Stomach (tissue), 19 donors: ENCODE measurements at places on chromosomes 16 and 17. TPM values are rescaled to one million over a fixed set of nuclear protein-coding genes. Genes with fewer than 3 reads are reported as not detected.
A peak's percentile ranks its signal among the peaks of the same experiment; 100 is the strongest.

DNA sequence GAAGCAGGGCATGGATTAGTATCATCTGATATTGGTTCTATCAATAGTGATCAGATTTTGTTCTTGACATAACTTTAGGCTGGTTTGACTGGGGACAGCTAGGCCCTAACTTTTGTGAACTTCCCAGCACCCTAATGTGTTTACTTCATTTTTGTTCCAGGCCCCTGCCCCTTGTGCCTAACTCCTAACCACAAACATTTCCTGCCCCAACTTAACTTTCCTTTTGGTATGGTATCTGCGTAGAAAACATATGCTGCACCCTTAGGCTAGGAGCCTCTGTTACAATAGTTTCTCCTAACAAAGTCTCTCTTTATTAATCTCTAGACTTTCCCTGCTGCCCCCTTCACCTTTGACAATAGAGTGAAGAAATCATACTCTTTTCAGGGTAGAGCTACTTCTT is 2.5 kb downstream of the ADPRM start:
- H3K4me1 ChIP-seq = peaks cover 25% of the 10 kb centered on the region
- no peak for DNase-seq
- H3K27ac ChIP-seq = no peak overlapping the region
- no peak overlapping the region for H3K4me3 ChIP-seq
- peaks cover under 1% of the 10 kb centered on the region for H3K36me3 ChIP-seq

The SCIMP gene
- 0.72 TPM for total RNA-seq

GRCh38 chr16:59591480-59591879 is 857.4 kb upstream of the GOT2 start:
- H3K4me3 ChIP-seq = no peak overlapping the region
- H3K27ac ChIP-seq = no peak overlapping the region
- H3K4me1 ChIP-seq = no peaks in the 10 kb centered on the region
- no peaks in the 10 kb centered on the region for H3K36me3 ChIP-seq

- H3K27me3 ChIP-seq = no peaks in the 10 kb centered on the region
- no peak overlapping the region for H3K27ac ChIP-seq
- H3K4me1 ChIP-seq = peaks cover 22% of the 10 kb centered on the region
- H3K36me3 ChIP-seq = no peaks in the 10 kb centered on the region
Measured at GRCh38 chr17:18224387-18225120, 881 bp upstream of the LLGL1 start.

DNA sequence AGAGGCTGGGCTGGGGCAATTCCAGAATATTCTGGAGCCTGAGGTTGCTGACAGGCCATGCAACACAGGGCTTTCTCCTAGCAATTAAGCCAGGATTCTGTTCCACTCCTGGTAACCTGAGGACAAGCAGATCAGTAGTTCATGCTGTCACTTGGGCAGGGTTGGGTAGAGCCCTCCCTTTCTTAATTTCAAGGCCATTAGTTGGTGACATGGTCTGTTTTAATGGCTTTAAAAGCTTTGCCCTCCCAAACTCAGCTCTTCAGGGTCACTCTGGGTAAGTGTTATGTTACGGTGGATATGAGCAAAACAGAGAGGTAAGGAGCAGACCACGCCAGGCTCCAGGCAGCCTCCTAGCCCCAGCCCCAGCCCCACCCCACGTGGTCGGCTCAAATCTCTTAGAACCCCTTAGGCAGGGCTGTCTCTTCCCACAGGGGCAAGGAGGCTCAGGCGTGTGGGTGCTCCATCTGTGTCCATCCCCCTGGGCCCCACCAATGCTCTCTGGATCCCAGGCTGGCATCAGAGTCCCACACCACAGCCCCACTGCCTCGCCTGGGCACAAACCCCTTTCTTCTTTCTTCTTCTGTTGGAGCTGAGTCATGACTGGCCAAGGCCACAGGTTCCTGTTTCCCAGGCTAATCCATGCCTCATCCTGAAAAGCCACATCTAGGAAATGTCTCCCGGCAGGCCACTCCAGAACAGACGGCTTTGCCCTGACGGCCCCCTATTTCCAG is 27.5 kb downstream of the CEP295NL start:
- no peaks in the 10 kb centered on the region for H3K27me3 ChIP-seq
- no peak for DNase-seq
- peaks cover 75% of the 10 kb centered on the region for H3K4me1 ChIP-seq
- peaks cover 31% of the 10 kb centered on the region for H3K36me3 ChIP-seq

- no peak overlapping the region for H3K27ac ChIP-seq
- H3K4me1 ChIP-seq = peaks cover 9% of the 10 kb centered on the region
- no peak overlapping the region for H3K4me3 ChIP-seq
- no peak for DNase-seq
- H3K36me3 ChIP-seq = no peaks in the 10 kb centered on the region
Measured at GRCh38 chr16:81921085-81921814, 90.0 kb downstream of the SDR42E1 start.

The PPP1R27 gene
- total RNA-seq = not detected

- no peak overlapping the region for H3K27ac ChIP-seq
- no peaks in the 10 kb centered on the region for H3K36me3 ChIP-seq
- no peaks in the 10 kb centered on the region for H3K27me3 ChIP-seq
- no peak for DNase-seq
Measured at GRCh38 chr17:31275116-31275515, 21.9 kb downstream of the OMG start.

DNA sequence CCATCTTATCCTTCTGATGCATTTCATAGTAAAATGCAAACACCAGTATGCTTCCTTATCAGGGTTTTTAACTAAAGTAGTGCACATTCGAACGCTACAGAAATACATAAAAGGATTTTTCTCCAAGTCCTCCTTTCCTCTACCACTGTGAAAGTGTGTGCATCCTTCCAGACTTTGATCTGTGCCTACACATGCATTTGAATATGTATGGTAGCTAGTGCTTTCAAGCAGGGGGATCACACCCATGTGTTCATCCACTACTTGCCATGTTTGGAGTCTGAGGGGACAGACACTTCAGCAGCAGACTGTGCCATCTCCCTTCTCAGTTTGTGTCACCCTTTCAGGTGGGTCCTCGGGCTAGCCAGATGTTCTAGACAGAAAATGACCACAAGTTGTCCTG is 14.9 kb downstream of the LDHD start:
- H3K27ac ChIP-seq = no peak overlapping the region
- no peak for DNase-seq
- H3K36me3 ChIP-seq = peaks cover 3% of the 10 kb centered on the region
- H3K4me3 ChIP-seq = no peak overlapping the region

The MAP2K6 gene
- total RNA-seq = 12.9 TPM

- H3K4me1 ChIP-seq = peaks cover 14% of the 10 kb centered on the region
- no peaks in the 10 kb centered on the region for H3K36me3 ChIP-seq
- H3K27ac ChIP-seq = peak overlapping the region; percentile 35
- H3K4me3 ChIP-seq = no peak overlapping the region
- H3K27me3 ChIP-seq = no peaks in the 10 kb centered on the region
- DNase-seq = no peak
Measured at GRCh38 chr17:82303944-82304808, 13.2 kb downstream of the CD7 start.

The SENP3 gene
- 22.0 TPM for total RNA-seq

DNA sequence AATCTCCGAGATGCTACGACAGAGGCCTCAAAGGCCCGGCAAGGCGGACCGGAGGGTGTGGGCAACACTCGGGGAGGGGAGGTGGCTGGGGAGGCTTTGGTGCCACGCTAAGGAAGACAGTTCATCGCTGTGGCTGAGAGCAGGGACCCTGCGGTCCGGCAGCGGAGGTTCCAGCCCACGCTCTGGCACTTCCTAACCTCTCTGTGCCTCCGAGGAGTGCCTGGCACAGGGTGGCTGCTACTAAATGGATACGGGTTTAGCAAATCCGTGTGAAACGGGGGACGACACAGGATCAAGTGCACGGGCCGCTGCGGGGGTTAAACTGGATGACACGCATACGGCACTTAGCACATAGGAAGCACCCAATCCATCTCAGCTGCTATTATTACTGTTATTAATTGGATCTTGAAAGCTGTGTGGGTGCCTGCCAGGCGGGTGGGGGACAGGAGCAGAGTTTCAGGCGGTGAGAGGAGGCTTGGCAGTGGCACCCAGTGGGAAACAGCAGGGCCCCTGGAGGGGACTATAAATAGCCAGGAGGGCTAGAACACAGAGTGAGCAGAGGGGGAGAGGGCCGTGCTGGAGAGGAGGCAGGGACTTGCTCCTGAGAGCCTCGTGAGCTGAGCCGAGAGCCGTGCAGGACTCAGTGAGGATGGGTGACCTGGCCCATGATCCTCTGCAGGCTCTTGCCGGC is 45.0 kb downstream of the ABR start:
- no peaks in the 10 kb centered on the region for H3K36me3 ChIP-seq
- H3K4me3 ChIP-seq = no peak overlapping the region
- H3K27me3 ChIP-seq = no peaks in the 10 kb centered on the region
- DNase-seq = peak; percentile 62

- H3K4me1 ChIP-seq = no peaks in the 10 kb centered on the region
- no peak for DNase-seq
- no peaks in the 10 kb centered on the region for H3K27me3 ChIP-seq
- no peak overlapping the region for H3K4me3 ChIP-seq
Measured at GRCh38 chr16:22424161-22424937, 49.9 kb upstream of the CDR2 start.

DNA sequence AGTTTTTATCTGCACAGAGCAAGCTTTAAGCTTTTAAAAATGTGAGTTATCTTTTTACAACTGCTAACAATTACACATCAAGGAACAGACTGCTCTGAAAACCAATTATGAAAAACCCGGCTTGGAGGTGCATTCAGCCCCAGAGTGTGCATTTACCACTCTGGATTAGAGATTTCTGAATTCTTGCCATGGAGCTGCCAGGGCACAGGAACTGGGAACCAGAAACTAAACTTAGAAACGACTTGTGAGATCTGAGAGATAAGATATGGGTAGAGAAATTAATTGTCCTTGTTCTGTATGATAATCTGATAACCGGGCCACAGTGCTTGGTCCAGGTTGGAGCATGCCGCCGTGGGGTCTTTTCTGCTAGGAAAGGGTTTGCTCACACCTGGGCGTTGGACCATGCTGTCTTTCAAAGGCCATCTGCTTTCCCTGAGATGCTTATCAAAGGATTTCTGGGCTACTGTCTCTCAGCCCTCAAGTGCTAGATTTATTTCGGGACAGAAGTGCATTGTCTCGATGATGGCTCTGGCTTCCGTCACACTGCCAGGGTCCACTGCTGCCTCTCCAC is 210.0 kb downstream of the MAF start:
- H3K4me1 ChIP-seq = no peaks in the 10 kb centered on the region
- no peak overlapping the region for H3K4me3 ChIP-seq
- H3K36me3 ChIP-seq = no peaks in the 10 kb centered on the region
- H3K27me3 ChIP-seq = no peaks in the 10 kb centered on the region
- H3K27ac ChIP-seq = no peak overlapping the region

- H3K27me3 ChIP-seq = no peaks in the 10 kb centered on the region
- H3K36me3 ChIP-seq = no peaks in the 10 kb centered on the region
- no peak for DNase-seq
- no peak overlapping the region for H3K4me3 ChIP-seq
- H3K27ac ChIP-seq = peak overlapping the region; percentile 45
- H3K4me1 ChIP-seq = peaks cover 58% of the 10 kb centered on the region
Measured at GRCh38 chr16:15961060-15961511, 11.7 kb downstream of the ABCC1 start.

GRCh38 chr16:77307426-77308162 is 108.4 kb downstream of the SYCE1L start:
- no peaks in the 10 kb centered on the region for H3K36me3 ChIP-seq
- peaks cover 76% of the 10 kb centered on the region for H3K27me3 ChIP-seq
- DNase-seq = no peak
- no peak overlapping the region for H3K27ac ChIP-seq

DNA sequence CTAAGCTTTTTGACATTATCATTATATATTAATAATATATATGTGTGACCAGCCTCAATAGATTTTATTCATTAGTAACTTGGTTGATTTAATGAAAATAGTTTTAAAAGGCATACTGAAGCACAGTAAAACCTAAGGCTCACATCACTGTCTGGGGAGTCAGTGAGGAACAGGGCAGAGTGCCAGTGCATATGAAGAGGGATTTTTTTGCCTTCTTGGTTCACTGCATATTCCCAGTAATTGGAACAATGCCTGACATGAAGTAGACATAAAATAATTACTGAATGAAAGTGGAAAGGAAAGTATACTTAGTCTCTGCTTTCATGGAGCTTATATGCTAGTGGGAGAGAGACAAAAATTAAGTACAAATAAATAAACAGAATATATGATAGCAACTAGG is 81.1 kb downstream of the FTO start:
- H3K27ac ChIP-seq = no peak overlapping the region
- peaks cover 34% of the 10 kb centered on the region for H3K4me1 ChIP-seq
- no peak overlapping the region for H3K4me3 ChIP-seq

The LPO gene
- total RNA-seq = not detected

DNA sequence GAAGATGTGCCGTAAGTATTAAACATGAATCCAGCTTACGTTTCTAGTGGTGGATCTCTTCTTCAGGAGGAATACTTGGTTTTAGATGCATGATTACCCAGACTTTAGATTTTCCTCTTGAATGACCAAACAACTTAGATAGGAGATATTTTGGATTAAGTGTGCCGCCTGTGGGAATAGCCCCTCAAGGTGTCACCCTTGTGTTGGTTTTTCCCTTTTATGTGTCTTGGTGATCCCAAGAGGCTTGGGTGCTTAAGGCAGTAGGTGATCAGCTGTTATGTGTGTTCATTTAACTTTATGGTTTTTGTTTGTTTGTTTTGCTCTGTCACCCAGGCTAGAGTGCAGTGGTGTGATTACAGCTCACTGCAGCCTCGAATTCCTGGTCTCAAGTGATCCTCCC is 115.1 kb downstream of the PPM1E start:
- no peak for DNase-seq
- H3K27me3 ChIP-seq = no peaks in the 10 kb centered on the region
- no peaks in the 10 kb centered on the region for H3K36me3 ChIP-seq
- no peaks in the 10 kb centered on the region for H3K4me1 ChIP-seq

The NAA38 gene
- total RNA-seq = 121 TPM

The TOP2A gene
- 8.0 TPM for total RNA-seq

The MPV17L gene
- total RNA-seq = 7.0 TPM

The RDM1 gene
- total RNA-seq = not detected

GRCh38 chr17:45828171-45828570 is 16.5 kb upstream of the SPPL2C start:
- no peaks in the 10 kb centered on the region for H3K4me1 ChIP-seq
- no peak for DNase-seq
- no peak overlapping the region for H3K4me3 ChIP-seq
- H3K36me3 ChIP-seq = no peaks in the 10 kb centered on the region

GRCh38 chr16:3188925-3189825 is 1.2 kb downstream of the OR1F1 start:
- peaks cover 89% of the 10 kb centered on the region for H3K27me3 ChIP-seq
- no peak for DNase-seq
- H3K4me3 ChIP-seq = peak overlapping the region; percentile 2
- no peaks in the 10 kb centered on the region for H3K36me3 ChIP-seq

The C17orf107 gene
- 6.6 TPM for total RNA-seq

GRCh38 chr16:53022374-53022773 is 30.3 kb downstream of the CHD9NB start:
- H3K27me3 ChIP-seq = no peaks in the 10 kb centered on the region
- peak; percentile 39 for DNase-seq
- no peaks in the 10 kb centered on the region for H3K36me3 ChIP-seq
- no peaks in the 10 kb centered on the region for H3K4me1 ChIP-seq
- no peak overlapping the region for H3K27ac ChIP-seq

The OMG gene
- not detected for total RNA-seq

GRCh38 chr16:12942861-12943260 is 41.5 kb downstream of the SHISA9 start:
- DNase-seq = no peak
- H3K27ac ChIP-seq = no peak overlapping the region
- no peak overlapping the region for H3K4me3 ChIP-seq
- no peaks in the 10 kb centered on the region for H3K36me3 ChIP-seq
